ENCODE measurements at places on chromosomes 2 and 18.

DNA sequence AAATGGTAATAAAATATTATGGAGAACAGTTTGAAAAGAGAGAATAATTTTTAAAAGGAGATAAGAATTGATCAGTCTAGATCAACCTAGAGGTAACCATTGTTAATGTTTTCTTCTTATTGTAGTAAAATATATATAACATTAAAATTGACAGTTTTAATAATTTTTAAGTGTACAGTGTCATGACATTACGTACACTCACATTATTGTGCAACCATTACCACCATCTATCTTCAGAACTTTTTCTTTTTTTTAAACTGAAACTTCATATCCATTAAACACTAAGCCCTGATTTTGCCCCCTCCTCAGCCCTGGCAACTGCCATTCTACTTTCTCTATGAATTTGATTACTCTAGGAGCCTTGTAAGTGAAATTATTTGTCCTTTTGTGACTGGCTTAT, 121.1 kb downstream of the LDLRAD4 start:
- DNase-seq = no peak

DNA sequence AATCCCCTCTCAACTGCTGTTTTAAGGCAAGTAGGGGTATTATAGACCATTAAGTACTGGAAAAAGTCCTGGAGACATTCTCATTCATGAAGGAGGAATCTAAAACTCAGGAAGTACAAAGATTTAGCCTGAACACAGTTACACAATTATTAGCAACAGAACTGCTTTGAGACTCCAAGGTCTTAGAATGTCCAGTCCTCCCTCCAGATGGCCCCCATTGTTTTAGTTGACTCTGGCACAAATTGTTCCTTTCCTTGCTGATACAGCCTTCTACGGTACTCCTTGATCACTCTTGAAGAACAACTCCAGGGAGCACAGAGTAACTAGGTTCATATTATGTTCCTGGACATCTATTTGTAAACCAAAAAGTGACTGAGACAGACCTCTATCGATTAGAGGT, 210.1 kb upstream of the RND3 start:
- DNase-seq = no peak

GRCh38 chr2:86160156-86160952, 34.9 kb downstream of the IMMT start:
- no peak for DNase-seq

GRCh38 chr2:210461401-210461800, 15.2 kb downstream of the LANCL1 start:
- DNase-seq = no peak

DNA sequence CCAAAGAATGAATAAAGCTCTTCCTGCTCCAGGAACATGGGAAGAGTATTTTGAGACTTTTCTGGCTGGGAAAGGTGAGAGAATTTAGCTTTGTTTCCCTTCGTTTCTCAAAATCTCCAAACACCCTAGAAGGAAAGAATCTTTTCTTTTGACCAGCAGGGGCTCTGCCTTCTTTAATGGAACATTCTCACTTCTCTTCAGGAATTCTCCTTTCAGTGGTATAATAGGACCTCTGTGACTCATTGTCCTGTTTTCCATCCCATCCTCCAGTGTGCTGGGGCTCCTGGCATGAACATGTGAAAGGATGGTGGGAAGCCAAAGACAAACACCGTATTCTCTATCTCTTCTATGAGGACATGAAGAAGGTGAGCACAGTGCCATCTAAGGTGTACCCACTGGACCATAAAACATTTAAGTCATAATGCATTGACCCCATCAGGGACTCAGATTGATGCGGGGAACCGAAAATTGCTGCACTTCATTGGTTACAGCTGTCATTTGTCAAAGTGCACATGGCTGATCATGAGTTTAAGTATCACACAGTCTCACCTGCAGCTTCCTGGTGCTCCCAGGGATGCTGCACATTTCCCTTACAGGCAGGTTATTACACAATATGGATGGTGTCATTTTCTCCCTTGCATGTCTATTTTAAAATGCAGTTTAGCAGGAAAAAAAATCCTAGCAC, 5.5 kb downstream of the SULT1C4 start:
- no peak for DNase-seq

Data from T-helper 22 cell (primary cell).